ENCODE measurements at places on chromosomes 3 and 15.

DNA sequence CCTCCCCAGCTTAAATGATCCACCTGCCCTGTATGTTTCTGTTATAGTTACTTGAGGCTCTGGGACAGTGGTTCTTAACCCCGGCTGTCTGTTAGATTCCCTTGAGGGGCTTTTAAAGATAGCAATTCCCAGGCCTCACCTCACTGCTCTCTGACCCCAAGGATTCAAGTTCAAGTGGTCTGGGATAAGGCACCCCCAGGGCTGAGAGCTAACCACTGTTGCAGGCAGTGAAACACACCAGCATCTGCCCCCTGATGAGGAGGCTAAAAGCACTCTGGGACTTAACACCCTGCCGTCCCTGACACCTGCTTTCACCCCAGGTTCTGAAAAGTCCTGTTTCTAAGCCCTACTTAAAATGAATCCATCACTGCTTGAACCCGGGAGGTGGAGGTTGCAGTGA, 103.7 kb downstream of the LRRK1 start:
- DNase-seq = no peak

DNA sequence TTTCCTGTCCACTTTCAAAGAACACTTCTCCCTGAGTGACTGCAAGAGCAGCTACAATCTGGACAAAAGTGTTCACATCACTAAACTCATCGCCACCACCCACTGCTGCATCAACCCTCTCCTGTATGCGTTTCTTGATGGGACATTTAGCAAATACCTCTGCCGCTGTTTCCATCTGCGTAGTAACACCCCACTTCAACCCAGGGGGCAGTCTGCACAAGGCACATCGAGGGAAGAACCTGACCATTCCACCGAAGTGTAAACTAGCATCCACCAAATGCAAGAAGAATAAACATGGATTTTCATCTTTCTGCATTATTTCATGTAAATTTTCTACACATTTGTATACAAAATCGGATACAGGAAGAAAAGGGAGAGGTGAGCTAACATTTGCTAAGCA, 1.8 kb downstream of the CCRL2 start:
- no peak for DNase-seq

GRCh38 chr3:182284793-182285192, 508.5 kb upstream of the ATP11B start:
- peak; percentile 91 for DNase-seq

DNA sequence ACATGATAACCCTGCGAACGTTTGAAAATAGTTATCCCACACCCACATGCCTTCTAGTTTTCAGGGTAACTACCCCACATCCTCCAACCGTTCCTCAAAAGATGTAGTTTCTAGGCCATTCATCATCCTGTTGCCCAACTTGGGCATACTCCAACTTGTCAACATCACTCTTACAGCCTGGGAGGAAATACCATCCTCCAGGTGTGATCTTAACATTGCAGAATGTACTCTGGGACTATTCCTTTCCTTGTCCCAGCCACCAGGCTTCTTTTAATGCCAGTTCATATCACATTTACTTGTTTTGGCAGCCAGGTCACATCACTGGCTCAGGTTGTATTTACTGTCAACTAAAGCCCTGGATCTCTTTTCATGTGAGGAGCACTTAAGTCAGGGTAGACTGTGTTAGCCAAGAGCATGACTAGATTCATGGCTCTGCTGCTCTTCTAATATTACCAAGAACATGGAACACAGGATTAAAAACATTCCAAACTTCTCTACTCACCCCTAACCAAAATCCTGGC, 4.0 kb upstream of the DENND6A start:
- DNase-seq = peak; percentile 65

GRCh38 chr3:177878957-177879356, 657.3 kb upstream of the KCNMB2 start:
- DNase-seq = no peak

GRCh38 chr3:120451272-120451761, 525 bp upstream of the FSTL1 start:
- DNase-seq = no peak

DNA sequence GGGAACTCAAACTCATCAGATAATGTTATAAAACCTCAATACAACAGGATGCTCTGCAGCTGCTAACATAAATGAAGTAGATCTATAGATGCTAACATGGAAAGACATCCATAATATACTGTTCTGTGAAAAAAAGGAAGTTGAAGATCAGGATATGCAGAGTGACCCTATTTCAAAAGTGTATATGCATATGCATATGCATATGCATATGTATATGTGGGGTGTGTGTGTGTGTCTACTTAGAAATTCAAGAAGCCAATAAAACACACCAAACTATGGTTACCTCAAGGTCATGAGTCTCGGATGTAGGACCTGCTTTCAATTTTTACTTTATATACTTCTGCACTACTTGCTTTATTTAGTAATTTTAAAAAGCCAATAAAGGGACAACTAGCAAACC, 125.6 kb downstream of the ABHD5 start:
- no peak for DNase-seq

DNA sequence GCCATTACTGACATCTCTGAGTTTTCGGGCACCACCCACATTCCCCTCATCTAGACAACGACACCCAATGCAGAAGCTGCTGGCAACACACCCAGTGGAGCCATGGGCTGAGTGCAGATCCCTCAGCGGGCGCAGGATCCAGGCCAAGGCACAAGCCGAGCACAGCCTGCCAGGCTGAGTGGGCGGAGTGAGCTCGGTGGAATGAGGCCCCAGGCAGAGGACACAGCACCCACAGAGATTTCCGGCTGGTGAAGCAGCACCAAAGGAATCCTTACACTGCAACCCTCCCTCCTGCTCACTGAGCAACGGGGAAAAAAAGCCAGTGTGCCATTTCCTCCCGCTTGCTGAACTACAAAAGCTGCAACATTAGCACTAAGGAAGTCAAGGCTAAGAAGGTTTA, 34.3 kb downstream of the ZMAT3 start:
- no peak for DNase-seq

DNA sequence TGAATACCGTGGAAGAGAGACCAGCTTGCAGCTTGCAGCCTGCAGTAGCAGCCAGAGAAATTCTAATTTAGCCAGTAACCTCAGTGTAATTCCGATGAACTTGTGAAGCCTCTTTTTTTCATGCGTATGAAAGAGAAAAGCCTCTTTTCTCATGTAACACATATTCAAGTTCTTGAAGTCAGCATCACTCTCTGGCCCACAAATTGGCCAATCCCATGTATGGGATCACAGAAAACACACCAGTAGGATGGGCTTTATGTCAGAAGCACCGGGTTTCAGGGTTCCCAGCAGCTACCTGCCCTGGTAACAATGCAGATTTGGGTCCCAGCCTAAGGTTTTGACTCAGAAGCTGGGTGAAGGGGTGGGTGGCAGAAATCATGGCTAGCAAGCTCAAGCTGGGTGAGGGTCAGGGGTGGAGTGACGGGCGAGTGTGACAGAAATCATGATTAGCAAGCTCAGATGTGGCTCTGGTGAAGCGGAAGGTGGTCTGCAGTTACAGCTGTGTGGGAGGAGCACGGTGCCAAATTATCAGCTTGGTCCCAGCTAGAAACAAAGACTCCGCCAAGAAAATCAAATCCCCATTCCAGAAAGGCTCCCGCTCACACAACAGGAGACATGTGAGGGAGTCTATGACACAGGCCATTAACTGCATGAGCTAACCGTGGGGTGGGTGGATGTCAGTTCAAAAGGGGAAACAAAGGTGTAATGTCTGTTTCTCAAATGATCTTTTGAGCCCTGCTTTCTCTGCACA, 86.6 kb downstream of the SNRK start:
- DNase-seq = no peak

- DNase-seq = peak; percentile 67
Observed at GRCh38 chr3:41369838-41370237, 170.5 kb downstream of the CTNNB1 start.

Data from NCI-H2029 (cell line).